Stimulated activated naive CD8-positive, alpha-beta T cell treated with anti-CD3 and anti-CD28 coated beads, Interleukin-15, Interleukin-2, amounts not matched to agents 100 U/mL and 50 U/mL, for 24 hours (primary cell): ENCODE measurements at places on chromosomes 16 and 17.

- DNase-seq = no peak
These were observed 51.4 kb downstream of the USP10 start for GRCh38 chr16:84751241-84751640.

- DNase-seq = no peak
These were observed 16.1 kb downstream of the HIC1 start for GRCh38 chr17:2071024-2071385.

GRCh38 chr17:35218915-35219314 is 24.0 kb upstream of the SLFN5 start:
- no peak for DNase-seq

- no peak for DNase-seq
These were observed 20.7 kb upstream of the C16orf78 start for GRCh38 chr16:49352892-49353291.

- DNase-seq = no peak
These were observed 14.3 kb downstream of the NME2 start for GRCh38 chr17:51180486-51180885.

- DNase-seq = no peak
These were observed 599.3 kb upstream of the PSMD7 start for GRCh38 chr16:73697336-73697735.

DNA sequence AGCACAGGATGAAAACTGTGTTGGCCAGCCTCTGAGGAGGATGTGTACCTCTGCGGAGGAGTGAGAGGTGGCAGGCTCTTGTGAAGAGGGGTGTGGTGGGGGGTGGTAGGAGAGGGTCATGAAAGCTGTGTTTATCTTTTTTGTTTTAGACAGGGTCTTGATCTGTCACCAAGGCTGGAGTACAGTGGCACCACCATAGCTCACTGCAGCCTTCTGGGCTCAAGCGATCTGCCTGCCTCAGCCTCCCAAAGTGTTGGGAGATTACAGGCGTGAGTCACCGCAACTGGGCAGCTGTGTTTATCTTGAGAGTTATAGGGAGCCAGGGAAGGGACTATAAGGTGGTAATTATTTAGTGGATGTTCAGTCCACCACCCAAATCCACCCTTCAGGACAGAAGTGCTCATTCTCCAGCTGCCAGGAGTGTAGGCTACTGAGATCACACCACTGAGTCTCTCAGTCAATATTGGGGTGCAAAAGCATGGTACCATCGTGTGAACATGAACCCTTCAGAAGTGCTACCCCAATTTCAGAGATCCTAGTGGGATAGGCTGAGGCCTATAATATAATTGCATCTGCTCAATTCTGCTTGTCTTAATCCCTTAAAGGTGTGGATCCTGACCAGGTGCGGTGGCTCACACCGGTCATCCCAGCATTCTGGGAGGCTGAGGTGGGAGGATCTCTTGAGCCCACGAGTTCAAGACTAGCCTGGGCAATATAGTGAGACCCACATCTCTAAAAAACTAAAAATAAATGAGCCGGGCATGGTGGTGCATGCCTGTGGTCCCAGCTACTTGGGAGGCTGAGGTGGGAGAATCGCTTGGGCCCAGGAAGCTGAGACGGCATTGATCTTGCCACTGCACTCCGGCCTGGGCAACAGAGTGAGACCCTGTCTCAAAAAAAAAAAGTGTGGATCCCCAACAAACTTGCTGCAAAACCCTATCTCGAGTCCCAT is 788 bp upstream of the EXOC3L1 start:
- DNase-seq = no peak

DNA sequence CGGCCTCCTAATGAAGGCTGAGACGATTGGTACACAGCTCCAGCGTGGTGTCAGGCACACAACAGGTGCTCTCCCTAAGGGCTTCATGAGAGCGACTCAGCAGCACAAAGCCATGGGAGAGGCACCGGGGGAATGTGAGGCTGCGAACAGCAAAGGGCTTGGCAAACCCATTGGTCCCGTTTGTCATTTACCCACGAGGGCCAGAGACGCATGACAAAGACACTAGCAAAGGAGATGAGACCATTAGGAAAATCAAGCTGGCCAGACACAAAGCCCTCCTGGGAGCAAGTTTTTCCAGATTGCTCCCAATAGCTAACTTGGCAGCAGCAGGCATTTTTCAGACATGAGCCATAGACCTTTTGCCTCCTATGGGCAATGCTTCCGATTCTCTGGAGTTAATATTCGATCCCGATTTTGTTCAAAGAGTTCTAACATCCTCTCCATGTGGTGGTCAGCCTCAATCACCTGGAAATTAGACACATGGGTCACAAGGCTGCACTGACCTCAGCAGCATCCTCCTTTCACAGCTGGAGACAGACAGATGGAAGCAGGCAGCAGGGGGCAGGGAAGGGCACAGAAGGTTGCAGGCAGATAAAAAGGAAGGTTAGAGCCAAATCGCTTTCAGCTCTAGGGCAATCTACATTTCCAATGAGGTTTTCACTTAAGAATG is 38.2 kb downstream of the TK2 start:
- no peak for DNase-seq

- DNase-seq = no peak
These were observed 55.2 kb downstream of the RAI1 start for GRCh38 chr17:17736205-17737183.
